ENCODE measurements at places on chromosomes 13 and 19. TPM values are rescaled to one million over a fixed set of nuclear protein-coding genes. Genes with fewer than 3 reads are reported as not detected.

DYRK1B gene
- total RNA-seq, result 22.0 TPM

CEACAM19 gene
- 9.1 TPM for total RNA-seq

ZNF682 gene
- not detected for total RNA-seq

TNFSF11 gene
- not detected for total RNA-seq

BCL2L12 gene
- total RNA-seq, result 74.0 TPM

All from A549 treated with RU486 at 1 μM for 4 hours (cell line).